ENCODE measurements at places on chromosomes 4 and X.
A peak's percentile ranks its signal among the peaks of the same experiment; 100 is the strongest.

- DNase-seq: no peak
Observed at GRCh38 chr4:170374770-170375169, 285.0 kb upstream of the AADAT start.

DNA sequence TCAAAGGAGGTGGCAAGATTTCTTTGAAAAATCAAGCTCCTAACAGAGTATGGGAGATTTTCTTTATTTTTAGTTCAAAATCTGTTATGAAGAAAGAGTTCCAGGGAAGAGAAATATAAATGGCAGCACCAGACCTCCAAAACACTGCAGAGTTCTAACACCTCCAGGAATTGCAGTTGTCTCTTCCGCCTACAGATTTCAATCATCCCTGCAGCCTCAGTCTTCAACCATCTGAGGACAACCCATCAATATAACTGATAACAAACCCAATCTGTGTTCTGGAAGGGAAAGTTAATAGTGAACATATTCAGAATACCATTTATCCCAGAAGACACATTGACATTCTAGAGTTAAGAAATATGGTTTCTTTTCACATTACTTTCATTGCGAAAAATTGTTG lies 296.1 kb downstream of the ARAP2 start:
- no peak for DNase-seq

GRCh38 chr4:18381186-18381585 lies 359.6 kb upstream of the LCORL start:
- DNase-seq: no peak

- DNase-seq: no peak
Observed at GRCh38 chr4:20432088-20432487, 180.4 kb downstream of the SLIT2 start.

DNA sequence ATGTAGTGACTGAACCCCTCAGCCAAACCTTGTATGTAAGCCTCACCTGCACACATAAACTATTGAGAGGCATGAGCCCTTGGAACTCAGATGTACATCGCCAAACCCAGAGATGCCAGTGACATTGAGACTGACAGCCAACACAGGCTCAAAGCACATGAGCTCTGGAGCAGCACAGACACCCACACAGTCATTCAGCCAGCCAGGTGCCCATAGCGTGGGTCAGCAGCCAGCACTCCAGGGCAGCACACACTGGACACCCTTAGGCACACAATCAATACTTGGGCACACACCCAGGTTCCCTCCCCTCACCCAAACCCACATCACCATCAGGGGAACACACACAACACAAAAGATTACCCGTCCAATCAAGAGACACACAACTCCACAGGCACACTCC lies 4.3 kb upstream of the TIMP1 start:
- DNase-seq: no peak

DNA sequence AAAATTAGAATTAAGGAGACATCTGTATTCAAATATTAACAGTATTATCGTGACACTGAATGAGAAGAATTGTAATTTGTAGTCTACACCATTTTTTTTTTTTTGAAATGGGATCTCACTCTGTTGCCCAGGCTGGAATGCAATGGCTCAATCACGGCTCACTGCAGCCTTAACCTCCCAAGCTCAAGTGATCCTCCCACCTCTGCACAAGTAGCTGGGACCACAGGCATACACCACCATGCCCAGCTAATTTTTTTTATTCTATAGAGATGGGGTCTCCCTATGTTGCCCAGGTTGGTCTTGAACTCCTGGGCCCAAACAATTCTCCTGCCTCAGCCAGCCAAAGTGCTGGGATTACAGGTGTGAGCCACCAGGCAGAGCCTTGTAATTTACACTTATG lies 24.8 kb downstream of the ELF2 start:
- no peak for DNase-seq

- DNase-seq: no peak
Observed at GRCh38 chrX:24266996-24267395, 46.9 kb downstream of the SUPT20HL2 start.

- no peak for DNase-seq
Observed at GRCh38 chr4:143488687-143489086, 24.8 kb upstream of the SMARCA5 start.

GRCh38 chr4:32826169-32826568 lies 2106.0 kb downstream of the PCDH7 start:
- DNase-seq: no peak

GRCh38 chr4:95263391-95263790 lies 285.4 kb downstream of the UNC5C start:
- DNase-seq: no peak

- DNase-seq: no peak
Observed at GRCh38 chr4:85823295-85823694, 348.3 kb downstream of the ARHGAP24 start.

- no peak for DNase-seq
Observed at GRCh38 chrX:2508648-2509335, 8.0 kb upstream of the DHRSX start.

DNA sequence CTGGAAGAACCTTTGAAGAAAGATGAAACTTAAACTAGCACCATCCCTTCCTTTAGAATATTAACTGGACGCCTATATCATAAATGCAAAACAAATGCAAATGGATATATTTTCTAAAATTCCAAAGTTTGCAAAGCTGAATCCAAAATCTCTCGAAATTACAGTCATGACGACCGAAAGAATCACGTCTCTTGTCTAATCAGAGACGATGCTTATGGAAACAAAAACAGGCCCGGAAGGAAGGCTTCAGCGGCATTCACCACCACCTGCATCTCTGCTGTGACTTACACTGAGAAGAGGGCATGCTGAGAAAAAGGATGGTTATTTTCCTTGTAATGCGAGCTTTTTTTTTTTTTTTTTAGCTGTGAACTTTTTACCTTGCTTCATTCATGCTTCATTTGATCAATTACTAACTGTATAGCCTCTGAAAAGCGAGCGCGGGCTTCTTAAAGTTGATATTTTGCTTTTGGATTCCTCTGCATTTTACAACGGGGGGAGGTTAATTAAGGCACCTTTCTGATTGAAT lies 209.3 kb downstream of the SOWAHB start:
- DNase-seq: no peak

GRCh38 chrX:94256396-94256795 lies 582.4 kb downstream of the FAM133A start:
- no peak for DNase-seq

DNA sequence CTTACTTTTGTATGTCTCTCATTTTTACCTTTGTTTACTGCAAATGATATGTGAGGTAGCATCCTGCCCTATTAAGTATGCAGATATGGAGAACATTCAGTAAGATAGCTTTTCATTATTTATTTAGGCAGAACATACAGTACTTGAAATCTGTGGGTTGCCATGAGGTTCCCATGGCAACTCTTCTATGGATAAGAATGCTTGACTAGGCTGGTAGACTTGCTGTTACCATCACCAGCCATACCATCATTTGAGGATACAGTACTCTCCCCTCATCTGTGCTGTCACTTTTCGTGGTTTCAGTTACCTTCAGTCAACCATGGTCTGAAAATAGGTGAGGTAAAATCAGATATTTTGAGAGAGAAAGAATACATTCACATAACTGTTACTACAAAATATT lies 56.7 kb downstream of the NAF1 start:
- no peak for DNase-seq

GRCh38 chrX:148774276-148774675 lies 273.9 kb downstream of the AFF2 start:
- no peak for DNase-seq

- peak; percentile 3 for DNase-seq
Observed at GRCh38 chr4:127782275-127783025, at the start of gene HSPA4L. Gene HSPA4L, plus strand, starts transcription at chr4:127782322. Its CDS starts 229 bp downstream, at chr4:127782551.

DNA sequence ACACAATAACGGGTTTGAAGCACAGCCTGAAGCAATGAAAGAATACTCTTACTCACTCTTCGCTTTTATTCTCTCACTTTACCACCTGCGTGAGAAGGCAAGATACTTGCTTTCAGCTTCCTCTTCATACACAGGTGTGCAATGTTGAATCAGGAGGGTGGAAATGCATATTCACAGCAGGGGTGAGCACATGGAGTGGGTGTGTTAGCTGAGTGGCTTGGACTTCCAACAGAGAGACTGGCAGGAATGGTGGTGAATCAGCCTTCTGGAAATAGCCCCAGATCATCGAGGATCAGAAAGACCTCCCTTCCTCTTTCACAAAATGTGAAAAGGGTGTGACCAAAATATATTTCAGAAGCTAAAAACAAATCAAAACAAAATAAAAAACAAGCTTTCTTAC lies 521.2 kb downstream of the STIM2 start:
- DNase-seq: no peak

Data from HFF-Myc (cell line).